CD4-positive, CD25-positive, alpha-beta regulatory T cell (primary cell): ENCODE measurements at places on chromosomes 16 and 17.

- DNase-seq = no peak
Observed at GRCh38 chr16:84220851-84221250, 19.0 kb downstream of the KCNG4 start.

GRCh38 chr16:61721544-61721943 is 314.7 kb downstream of the CDH8 start:
- no peak for DNase-seq

DNA sequence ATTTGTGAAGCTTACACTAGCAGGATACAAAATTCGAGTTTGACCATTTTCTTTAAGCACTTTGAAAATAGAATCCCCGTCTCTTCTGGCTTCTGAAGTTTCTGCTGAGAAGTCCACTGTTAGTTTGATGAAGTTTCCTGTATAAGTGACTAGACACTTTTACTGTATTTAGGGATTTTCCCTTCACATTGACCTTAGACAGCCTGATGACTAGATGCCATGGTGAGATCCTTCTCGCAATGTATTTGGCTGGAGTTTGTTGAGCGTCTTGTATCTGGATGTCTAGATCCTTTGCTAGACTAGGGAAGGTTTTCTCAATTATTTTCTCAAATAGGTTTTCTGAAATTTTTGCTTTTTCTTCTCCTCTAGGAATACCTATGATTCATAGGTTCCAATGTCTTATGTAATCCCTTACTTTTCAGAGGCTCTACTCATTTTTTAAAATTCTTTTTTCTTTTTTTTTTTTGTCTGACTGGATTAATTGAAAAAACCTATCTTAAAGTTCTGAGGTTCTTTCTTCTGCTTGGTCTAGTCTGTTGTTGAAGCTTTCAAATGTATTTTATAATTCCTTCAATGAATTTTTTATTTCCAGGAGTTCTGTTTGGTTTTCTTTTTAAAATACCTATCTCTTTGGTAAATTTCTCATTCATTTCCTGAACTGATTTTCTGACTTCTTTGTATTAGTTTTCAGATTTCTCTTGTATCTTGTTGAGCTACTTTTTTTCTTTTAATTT is 63.7 kb upstream of the ABCC11 start:
- DNase-seq = peak; percentile 10

- no peak for DNase-seq
Observed at GRCh38 chr16:11964761-11965551, at the start of gene TNFRSF17. Gene TNFRSF17, plus strand, starts transcription at chr16:11965210. Its CDS starts 115 bp downstream, at chr16:11965325.

GRCh38 chr17:82428546-82428945 is 10.2 kb upstream of the OGFOD3 start:
- DNase-seq = no peak

DNA sequence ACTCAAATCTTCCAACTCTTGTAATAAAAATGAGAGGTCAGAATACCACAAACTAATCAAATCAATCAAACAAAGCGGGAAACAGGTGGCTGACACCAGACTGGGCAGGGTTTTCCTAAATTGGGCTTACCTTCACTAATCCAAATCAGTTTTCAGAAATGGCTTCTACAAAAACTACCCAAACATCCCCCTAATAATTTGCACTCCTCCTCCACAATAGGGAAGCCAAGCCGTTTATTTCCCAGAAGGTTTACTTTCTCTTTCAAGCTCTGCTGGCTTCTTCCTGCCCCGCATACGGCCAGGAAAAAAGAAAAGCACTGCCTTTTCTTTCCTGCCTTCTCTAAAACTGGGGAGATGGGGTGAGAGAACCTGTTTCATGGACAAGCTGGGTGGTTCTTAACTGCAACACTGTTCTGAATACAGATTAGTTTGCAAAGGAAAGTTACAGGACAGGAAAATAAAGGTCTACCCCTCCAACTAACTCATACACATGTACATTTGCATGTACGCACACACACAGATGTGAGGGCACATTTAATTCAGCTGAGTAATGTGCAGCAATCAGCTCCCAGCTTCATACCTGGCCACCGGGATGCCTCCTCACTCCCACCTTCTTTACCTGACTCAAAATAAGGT is 9.2 kb downstream of the STAT3 start:
- DNase-seq = peak; percentile 35

DNA sequence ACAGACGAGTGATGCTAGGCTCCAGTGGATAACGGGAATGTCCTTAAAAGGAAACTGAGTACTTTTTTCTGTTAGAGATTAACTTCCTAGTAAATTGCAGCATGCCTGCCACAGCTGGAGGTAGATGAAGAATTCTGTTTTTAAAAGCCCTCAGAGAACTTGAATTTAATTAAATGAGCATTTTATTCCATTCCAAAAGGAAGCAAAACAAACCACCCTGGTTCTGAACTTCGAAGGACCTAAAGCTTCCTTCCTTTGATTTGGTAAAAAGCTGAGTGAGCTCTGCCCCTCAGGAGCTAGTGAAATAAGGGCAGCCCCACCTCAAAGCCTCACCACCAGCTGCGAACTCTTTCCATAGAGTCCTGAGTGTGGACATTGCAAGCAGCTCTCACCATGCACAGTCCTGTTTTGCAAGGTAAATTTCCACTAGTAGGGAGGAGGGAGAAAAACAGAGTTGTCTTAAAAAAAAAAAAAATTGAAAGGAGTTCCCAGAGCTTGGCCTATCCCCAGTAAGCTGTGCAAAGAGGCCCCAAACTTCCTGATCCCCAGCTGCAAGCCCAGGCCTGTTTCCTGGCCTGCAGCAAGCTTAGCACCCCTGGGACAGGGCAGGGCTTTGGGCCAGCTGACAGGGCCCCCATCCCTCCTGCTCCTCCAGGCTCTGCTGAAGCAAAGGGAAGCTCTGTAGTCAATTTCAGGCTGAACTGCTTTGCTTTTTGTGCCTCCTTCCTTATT is 11.2 kb downstream of the CHD9NB start:
- DNase-seq = no peak

DNA sequence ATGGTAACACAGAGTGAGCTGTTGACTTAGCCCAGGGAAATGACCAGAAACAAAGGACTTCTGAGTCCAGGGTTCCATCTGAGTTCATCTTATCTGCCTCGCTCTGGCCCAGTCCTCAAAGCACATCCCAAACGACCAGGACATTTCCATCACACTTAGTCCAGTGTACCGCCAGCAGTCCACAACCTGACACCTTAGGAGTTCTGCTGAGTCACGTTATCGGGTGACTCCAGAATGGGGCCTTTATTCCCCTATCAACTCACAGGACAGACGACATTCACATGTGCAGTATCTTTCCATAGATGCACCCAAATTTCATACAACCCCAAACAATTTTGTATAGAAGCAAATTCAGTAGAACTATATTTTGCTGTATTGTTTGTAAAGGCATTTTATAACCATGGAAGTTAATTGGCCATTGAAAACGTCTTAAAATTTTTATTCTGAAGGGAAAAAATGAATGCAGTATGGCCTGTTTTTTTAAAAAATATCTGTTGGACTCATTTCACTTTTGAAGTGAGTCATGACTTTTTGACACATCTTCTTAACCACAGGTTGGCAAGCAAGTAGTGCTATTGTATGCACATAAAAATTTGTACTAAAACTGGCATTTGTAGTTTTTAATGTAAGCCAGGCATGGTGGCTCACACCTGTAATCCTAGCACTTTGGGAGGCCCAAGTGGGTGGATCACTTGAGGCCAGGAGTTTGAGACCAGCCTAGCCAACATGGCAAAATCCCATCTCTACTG is 46.3 kb downstream of the ZNF18 start:
- DNase-seq = no peak

DNA sequence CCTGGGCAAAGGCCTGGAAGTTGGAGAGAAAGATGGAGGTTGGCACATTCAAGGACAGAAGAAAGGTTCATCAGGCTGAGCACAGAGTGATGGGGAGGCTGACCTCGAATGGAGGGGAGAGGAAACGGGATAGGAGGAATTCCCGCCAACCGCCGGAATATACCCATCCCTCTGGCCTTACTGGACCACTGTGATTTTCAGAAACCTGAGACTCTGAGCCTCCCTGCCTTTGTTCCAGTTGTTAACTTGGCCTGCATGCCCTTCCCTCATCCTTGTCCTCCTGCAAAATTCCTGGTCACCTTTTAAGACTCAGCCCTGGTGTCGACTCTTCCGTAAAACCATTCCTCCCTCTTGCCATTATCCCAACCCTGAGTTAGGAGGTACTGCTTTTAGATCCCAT is 107.6 kb downstream of the VAT1L start:
- no peak for DNase-seq

DNA sequence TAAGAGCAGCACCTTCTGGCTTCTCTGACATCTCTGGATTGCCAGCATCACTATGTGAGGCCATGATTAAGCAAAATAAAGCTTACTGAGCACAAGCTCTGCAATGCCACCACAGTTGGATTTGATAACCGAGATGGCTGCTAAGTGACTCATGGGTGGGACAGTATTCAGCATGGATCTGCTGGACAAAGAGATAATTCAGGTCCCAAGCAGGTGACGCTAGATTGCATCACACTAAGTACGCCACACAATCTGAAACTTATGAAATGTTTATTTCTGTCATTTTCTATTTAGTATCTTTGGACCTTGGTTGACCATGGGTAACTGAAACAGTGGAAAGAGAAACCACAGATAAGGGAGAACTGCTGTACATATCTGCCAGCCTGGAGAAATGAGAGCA is 27.4 kb downstream of the CDRT15 start:
- DNase-seq = no peak

DNA sequence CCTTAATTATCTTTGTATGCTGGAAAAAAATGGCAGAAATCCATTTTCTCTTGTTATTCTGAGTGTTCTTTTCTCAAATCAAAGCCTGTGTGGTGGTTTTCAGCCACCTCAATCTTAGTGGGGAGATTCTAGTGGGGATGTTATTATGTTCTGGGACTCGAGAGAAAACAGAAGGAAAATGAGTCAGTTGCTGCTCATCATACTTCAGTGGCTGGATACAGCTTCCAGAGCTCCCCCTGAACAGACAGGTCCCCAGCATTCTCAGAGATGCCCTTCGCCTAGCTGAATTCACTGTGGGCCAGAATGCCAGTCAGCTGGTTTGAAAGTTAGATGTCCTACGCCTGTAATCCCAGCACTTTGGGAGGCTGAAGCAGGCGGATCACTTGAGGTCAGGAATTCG is 8.5 kb downstream of the ST6GALNAC1 start:
- no peak for DNase-seq

- no peak for DNase-seq
Observed at GRCh38 chr17:12485361-12485906, 180.3 kb upstream of the MYOCD start.

GRCh38 chr17:39618956-39619785 is 7.6 kb upstream of the PPP1R1B start:
- no peak for DNase-seq

- no peak for DNase-seq
Observed at GRCh38 chr17:58334256-58334655, 5.7 kb upstream of the TSPOAP1 start.

GRCh38 chr17:32541640-32542039 is 54.8 kb downstream of the CDK5R1 start:
- DNase-seq = no peak

GRCh38 chr17:37131669-37132611 is 183.2 kb downstream of the AATF start:
- no peak for DNase-seq

DNA sequence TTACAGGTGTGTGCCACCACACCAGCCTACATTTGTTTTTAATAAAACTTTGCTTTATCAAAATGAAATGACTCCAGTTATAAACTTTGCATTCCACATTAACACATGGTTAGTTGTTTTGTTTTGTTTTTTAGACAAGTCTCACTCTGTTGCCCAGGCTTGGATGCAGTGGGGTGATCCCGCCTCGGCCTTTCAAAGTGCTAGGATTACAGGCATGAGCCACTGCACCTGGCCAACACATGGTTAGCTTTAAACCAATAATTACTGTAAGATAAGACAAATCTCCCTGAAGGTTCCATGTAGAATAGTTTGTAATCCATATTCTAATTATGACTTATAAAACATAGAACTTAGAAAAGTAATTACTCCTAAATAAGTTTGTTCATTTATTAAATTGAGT is 89.8 kb upstream of the MED13 start:
- DNase-seq = no peak

- DNase-seq = no peak
Observed at GRCh38 chr17:13788385-13788784, 186.7 kb upstream of the HS3ST3A1 start.

GRCh38 chr16:90015586-90016338 is 3.5 kb downstream of the DBNDD1 start:
- no peak for DNase-seq

DNA sequence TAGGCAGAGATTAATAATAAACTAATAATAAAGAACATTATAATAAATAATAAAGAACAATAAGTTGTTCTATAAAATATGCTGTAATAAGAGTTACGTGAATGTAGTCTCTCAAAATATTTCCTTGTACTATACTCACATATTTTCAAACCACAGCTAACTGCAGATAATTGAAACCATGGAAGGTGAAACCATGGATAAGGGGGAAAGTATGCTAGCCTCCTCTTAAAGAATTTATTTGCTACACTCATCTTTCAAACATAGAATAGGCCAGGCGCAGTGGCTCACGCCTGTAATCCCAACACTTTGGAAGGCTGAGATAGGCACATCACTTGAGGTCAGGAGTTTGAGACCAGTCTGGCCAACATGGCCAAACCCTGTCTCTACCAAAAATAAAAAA is 18.5 kb downstream of the CYTH1 start:
- no peak for DNase-seq

DNA sequence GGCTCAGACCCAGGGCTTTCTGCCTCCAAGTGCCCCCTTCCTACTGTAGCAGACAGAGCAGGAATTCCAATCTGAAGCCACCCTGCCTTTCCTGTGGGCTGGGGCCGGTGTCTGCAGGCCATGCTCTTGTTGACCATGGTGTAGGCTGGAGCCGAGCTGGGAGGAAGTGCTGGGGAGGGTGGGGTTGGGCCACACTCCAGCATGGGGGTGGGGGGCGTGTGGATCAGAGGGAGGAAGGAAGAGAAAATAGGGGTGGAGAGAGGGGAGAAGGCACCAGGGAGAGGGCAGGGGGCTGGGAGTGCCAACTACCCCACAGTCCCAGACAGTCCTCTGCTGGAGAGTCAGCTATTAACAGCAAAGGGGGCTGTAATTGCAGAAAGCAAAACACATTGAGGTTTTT is 54.3 kb upstream of the JPH3 start:
- no peak for DNase-seq

- no peak for DNase-seq
Observed at GRCh38 chr16:26950636-26951035, 116.1 kb upstream of the C16orf82 start.

GRCh38 chr17:3968886-3969524 is 4.8 kb upstream of the ATP2A3 start:
- DNase-seq = no peak

- DNase-seq = no peak
Observed at GRCh38 chr16:86961171-86961601, 356.0 kb downstream of the C16orf95 start.

DNA sequence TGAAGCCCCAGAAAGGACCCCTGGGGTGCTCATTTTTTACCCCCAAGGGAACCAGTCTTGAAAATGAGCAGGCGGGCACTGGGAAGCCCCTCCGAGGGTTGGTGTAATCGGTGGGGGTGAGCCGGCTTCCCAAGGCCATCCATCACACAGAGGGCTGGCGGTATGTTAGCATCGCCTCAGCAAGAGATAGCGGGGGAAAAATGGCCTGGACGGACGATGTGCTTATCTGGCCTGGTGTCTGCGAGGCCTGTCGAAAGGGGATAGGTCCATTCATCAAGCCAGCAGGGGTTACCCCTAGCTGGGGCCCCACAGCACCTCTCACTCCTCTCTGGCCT is 188.9 kb downstream of the IRF8 start:
- DNase-seq = no peak

GRCh38 chr16:2689968-2690801 is 7.9 kb downstream of the KCTD5 start:
- no peak for DNase-seq
